ENCODE measurements at places on chromosomes 6 and 20.

GRCh38 chr20:2006452-2007361 is 12.8 kb upstream of the PDYN start:
- DNase-seq, result no peak

DNA sequence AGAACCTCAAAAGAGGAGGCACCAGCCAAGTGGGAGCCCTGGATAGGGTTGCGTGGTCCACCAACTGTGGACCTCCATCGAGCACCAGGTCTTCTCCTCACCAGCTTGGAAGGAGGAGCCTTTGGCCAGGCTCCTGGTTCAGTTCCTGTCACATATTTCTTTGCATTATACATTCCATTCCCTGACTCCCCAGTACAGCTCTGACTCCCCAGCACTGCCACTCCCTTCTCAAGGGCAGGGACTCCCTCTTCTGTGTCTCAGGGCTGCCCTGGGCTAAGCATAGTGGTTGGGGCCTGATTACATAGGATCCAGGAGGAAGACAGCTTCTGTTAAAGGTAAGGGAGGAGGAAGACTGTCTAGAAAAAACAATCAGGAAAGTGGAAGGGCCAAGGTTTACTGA is 91.1 kb downstream of the MRPL14 start:
- no peak for DNase-seq

GRCh38 chr6:70131528-70131927 is 171.4 kb downstream of the COL9A1 start:
- DNase-seq, result no peak

- no peak for DNase-seq
These were observed 62.6 kb downstream of the VGLL2 start for GRCh38 chr6:117328005-117328389.

DNA sequence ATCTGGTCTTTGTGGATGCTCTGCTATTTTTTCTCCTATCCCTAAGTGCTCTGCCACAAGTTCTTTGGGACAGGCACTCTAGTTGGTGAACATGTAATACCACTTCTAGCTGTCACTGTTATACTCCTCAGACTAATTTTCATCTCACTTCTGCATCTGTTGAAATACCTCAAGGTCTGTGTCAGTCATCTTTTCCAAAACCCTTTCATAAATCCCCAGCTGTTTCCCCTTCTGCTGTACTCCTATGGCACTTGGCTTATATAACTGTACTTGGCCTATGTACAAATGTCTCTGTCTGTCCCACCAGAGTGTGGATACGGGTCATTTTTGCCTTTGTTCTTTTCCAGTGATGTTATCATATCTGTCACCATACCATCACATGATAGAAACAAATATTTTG is 124.2 kb downstream of the FHL5 start:
- no peak for DNase-seq

DNA sequence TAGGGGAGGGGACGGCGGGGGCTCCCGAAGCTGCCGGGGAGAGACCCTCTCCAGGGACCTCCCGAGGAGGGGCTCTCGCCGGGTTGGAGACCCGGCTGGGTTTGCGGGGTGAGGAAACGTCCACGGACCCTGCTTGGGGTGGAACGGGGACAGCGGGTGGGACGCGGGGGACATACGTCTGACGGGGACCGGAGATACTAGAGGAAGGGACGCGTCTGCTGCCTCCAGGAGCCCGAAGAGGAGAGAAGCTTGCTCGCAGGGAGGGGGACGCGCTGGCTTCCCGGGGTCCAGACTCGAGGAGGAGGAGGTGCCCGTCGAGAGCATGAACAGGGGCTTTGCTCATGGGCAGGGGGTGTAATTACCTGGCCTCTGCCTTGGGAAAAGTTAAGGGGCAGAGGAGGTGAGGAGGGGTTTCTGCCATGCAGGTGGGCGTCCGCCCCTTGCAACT is 593 bp downstream of the DNMT3B start:
- DNase-seq, result no peak

DNA sequence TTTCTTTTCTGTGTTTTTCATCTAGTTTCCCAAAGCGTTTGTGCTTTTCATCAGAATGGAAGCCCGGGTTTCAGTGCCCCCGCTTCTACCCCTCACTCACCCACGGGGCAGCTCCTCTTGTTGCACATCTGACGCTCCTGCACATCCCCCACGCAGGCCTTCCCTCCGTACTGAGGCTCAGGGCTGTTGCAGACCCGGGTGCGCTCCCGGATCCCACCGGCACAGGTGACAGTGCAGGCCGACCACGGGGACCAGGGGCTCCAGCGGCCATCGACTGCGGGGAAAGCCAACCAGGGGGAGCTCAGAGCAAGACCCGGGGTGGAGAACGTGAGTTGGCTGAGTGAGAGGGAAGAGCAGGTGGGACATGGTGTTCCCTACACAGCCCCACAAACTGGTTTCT is 19.0 kb downstream of the THBS2 start:
- DNase-seq, result no peak

- DNase-seq, result no peak
These were observed 2.5 kb downstream of the FOXF2 start for GRCh38 chr6:1391800-1392309.

Measured in left lobe of liver (tissue), 2 donors.